ENCODE measurements at places on chromosomes 5 and 9. TPM values are rescaled to one million over a fixed set of nuclear protein-coding genes. Genes with fewer than 3 reads are reported as not detected.

NDUFS6 gene
- total RNA-seq, result 21.9 TPM

DNA sequence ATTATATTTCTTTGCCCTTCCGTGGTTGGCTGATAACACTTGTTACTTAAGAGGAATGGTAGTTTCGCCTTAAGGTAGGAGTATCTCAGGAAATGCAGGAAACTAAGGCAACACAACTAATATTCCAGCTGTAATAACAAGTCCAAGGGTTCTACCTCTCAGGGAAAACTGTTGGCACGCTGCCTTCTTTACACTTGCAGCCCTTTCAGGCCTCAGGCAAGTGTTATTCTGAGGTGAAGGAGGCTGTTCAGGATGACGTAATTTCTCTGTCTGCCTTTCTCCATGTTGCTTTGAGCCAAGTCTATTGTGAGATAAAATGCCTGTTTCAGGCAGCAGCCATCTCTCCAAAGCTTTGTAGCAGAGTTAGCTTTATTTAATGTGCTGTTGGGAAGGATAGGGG is 38.0 kb downstream of the VCAN start:
- DNase-seq, result no peak

DNA sequence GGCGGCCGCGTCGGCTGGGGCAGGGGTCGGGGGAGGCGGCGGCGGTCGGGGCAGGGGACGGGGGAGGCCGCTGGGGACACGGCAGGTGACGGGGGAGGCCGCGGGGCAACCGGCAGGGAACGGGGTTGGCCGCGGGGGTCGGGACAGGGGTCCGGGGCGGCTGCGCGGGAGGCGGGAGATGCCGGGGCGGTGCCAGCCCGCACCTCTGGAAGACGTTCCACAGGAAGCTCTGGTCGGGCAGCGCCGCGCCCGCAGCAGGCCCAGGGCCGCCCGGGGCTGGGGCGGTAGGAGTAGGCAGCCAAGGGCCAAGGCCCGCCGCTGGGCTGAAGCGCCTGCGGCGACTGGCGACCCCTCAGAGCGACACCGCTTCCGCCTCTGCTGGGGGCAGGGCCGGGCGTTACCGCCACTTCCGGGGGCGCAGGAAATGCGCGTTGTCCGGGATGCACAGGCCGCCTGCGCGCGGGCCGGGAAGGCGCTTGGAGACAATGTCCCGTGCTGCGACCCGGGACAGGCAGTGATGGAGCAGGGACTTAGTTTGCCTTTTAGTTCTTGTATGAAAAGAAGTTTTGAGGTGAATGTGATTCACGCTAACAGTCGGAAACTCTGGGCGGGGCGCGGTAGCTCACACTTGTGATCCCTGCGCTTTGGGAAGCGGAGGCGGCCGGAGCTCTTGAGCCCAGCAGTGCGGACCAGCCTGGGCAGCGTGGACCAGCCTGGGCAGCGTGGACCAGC is 110.0 kb upstream of the LPCAT1 start:
- peak; percentile 89 for DNase-seq

DNA sequence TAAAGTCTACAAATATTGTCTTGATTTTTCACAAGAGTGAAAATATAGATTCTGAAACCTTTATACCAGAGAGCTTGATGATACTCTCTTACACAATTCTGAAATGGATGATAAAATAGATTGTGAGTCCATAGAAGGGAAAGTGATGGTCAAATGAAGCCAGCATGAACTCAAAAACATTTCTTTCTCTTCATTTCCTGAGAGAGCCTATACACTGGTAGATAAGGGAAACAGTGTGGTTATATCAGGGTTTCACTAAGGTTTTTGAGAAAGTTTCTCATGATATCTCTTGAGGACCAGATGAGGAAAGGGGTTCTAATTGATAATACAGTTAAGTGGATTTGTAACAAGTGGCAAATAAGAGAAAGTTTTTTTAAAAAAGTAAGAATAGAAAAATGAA is 254.1 kb downstream of the PJA2 start:
- no peak for DNase-seq

GRCh38 chr9:79256691-79257213 is 315.0 kb upstream of the TLE4 start:
- no peak for DNase-seq

- no peak for DNase-seq
These were observed 522.6 kb downstream of the HINT1 start for GRCh38 chr5:130642461-130642860.

STRBP gene
- total RNA-seq, result 28.7 TPM

GPR151 gene
- total RNA-seq, result not detected

ECM2 gene
- total RNA-seq, result not detected

GRCh38 chr5:178324481-178325310 is 92.1 kb upstream of the PHYKPL start:
- no peak for DNase-seq

FOXI1 gene
- not detected for total RNA-seq

DNA sequence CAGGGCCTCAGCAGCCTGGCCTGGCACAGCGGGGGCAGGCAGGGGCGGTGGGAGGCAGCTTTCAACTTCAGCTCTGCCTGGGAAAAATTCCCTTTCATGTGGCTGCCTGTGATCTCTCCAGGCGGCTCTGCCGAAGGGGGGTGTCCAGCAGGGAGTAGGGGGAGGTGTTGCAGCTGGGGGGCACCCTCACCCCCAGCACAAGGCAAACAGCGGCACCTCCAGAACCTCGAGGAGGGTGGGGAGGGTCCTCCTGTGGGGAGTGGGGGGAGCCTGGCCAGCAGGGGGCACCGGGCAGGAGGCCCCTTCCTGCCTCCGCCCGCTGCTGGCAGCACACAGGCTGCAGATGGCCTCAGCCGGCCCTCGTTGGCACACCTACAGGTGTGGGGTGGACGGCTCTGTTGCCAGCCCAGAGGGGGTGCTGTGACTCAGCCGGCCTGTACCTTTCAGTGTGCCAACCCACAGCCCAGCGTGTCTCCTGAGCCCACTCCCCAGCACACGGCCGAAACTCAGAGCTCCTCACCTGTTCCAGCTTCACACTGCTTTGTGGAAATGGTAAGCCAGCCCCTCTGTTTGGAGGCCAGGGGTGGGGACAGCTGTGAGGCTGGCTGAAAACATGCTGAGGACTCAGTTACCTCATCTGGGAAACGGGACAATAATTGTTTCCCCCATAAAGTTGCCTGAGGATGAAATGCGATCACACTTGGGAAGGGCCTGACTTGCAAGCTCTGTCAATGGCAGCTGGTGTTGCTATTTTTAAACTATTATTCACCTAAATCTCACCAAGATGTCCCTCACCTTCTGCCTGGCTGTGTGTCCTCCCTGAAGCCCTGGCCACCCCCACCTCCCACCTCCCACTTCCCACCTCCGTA is 37.0 kb downstream of the CXXC5 start:
- no peak for DNase-seq

GRCh38 chr5:88870285-88870684 is 12.7 kb downstream of the MEF2C start:
- no peak for DNase-seq

DNA sequence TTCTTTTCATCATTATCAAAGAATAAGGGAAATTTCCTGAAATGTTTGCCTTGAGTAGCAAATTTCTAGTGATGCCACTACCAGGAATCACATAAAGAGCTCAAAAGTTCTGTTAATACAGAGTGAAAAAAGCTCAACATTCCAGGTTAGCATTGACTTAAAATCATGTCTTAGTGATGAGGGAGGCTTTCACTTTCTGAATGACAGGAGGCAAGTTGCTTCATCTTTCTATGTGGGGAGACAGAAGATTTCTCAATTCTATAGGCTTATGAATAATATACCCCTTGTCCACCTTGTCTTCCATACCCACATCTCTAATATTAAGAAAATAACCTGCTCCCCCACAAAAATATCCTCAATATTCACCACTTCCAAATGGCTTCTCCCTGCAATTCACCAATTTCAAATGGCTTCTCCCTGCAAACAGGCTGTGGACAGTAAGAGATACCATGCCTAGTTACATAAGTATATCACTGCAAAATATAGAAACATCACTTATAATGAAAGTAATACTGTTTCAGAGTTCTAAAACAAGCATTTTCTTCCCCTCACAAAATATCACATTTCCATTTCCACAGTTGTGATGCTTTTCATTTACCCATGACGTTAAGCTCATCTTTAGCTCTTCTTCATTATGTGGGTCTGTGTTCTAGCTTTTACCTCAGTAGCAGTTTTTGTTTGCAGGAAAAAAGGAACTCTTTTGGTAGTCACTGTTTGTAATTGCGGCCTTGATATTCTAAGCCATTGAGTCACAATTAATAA is 2.2 kb upstream of the JAK2 start:
- DNase-seq, result no peak

- DNase-seq, result no peak
These were observed 58.0 kb upstream of the JAK2 start for GRCh38 chr9:4927043-4927471.

DNA sequence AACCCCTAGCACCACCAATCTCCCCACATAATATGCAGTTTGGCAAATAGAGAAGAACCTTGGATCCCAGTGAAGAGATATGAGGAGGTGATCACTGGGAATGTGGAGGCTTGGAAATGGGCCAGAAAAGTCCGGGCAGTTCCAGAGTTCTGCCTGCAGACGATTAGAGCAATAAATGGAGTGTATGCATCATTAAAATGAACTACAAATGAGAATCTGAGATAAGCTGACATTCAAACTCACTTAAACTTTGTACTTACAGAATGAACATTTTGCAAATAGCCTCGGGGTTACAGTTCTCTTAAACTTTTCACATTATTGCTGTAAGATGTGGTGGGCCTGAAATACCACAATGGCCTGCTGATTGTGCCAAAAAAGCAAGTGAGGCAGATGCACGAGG is 23.0 kb upstream of the LHFPL2 start:
- no peak for DNase-seq

PCDHGA5 gene
- total RNA-seq, result 0.12 TPM

QRFP gene
- not detected for total RNA-seq

Data from activated T-cell treated with anti-CD3 and anti-CD28 coated beads, Interleukin-2, amount 50 U/mL, for 72 hours (primary cell).